Left ventricle myocardium superior (tissue), 1 donor: ENCODE measurements at places on chromosomes 1 and 21.

DNA sequence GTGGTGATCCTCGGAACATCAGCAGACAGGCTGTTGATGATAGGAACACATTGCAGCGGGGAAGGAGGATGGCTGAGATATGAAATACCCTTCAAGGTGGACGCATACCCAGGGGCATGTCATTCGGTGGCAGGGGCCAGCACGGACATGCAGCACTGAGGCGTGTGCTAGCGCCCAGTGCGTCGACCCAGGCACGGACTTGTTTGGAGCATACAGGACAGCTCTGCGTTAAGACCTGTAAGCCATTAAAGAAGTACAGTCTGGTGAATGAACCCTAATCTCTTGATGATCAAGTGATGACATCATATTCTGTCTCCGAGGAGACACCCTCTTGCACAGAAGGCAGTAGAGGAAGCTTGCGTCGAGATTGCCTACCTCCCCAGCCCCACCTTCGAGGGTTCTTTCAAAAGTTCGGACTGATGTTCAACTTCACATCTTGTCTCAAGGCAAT is 63.6 kb upstream of the KIF26B start:
- DNase-seq = no peak

DNA sequence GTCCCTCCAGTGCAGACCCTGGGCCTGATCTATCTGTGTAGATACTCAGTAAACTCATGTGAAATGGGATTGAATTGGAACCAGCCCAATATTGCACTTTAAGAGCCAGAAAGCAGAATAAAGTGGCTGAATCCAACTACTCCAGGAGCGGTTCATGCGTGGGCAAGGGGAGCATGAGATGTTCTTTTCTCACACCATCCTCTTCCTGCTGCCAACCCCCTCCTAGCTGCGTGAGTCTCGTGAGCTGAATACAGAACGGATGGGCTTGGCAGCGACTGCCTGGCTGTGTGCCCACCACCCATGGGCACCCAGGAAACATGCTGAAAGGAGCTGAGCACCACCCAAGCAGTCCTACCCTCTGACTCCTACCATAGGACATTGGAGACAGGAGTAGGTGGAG is 128.3 kb downstream of the ELAVL4 start:
- DNase-seq = no peak

GRCh38 chr1:58333511-58333910 is 213.0 kb downstream of the OMA1 start:
- DNase-seq = no peak

- peak; percentile 46 for DNase-seq
Observed at GRCh38 chr1:202237052-202237451, 43.5 kb downstream of the LGR6 start.

DNA sequence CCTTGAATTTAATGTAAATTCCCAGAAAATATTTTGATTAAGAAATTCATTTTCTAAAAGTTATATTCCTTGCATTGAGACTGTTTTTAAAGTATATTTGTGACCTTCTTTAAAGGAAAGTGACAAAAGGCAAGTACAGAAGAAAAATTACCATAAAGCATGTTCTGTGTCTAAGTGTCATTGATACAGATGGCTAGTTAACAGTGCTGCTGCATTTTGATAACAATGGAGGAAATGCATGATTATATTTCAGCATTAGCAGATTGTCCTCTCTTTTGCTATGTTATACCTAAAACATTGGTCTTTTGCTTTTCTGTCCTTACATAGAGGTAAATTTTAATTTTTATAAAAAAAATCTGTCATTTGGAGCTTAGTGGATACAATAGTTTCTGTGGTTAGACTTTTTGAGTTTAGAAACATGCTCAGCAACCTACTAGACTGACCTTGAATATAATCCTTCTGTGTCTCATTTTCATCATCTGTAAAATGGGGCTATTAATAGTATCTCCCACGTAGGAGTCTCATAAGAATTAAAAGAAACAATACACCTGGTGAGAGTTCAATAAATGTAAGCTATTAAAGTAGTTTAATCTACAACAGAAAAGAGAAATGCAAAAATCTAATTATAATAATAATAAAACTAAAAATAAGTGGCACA is 51.1 kb upstream of the RGS21 start:
- no peak for DNase-seq

DNA sequence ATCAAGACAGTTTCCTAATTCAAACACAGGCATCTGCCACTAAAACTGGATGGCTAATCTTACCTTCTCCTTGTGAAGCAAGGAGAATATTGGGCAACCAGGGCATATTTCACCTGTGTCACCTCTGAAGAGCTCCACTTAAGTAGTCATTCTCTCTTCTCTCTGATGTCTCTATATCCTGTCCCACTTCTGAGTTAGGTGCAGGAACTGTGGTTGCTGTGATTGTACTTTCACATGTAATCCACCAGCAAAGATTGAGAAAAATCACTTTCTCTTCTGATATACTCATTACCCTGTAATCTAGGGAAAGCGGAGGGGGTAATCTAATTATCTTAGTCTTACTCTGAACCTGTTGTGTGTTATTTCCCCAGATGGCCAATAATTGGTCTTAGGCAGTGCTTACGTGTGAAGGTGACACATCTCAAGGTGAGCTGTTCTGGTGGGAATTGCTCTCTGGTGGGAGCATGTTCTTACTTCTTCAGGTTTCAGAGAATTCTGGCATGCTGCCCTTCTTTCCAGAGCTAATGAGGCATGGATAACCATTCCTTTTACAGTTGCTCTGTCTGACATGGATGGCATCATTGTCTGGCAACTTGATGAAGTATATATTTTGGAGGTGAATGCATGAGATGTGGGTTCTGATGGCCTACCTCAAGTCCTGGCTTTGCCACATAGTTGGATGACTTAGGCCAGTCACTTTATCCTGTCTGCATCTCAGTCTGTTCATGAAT is 12.0 kb downstream of the XCL2 start:
- DNase-seq = no peak

DNA sequence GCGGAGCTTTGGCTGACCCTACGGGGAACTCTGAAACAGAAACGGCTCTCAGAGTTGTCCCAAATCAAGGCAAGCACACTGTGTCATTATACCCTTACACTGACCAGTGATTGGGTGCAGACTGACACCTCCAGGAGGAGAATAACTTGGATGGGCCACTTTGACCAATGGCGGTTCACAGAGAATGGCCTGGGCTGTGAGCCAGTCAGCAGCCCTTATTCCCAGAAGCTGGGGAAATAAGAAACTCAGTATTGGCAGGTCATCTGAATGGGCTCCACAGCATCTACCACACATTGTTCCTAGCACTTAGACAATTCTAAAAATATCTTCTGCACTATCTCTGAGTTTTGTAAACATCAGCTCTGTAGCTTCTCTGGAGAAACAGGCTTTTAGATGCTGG is 265.2 kb downstream of the ADGRL2 start:
- peak; percentile 61 for DNase-seq

DNA sequence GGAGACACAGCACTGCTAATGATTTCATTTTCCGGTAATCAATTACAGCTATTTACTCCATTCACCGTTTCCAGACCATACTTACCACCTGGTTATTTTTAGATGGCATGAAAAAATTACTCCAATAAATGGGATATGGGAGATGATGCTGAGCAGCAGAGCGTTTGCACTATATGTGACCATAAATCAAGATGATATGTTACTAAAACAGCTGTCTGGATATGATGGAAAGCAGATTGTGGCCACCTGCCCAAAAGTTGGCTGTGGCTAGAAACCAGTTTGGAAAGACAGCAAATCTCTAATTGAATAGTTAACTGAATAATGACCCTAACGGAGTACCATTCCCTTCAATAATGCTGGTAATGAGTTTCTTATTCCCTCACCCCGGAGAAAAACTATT is 22.5 kb upstream of the KCTD3 start:
- no peak for DNase-seq

DNA sequence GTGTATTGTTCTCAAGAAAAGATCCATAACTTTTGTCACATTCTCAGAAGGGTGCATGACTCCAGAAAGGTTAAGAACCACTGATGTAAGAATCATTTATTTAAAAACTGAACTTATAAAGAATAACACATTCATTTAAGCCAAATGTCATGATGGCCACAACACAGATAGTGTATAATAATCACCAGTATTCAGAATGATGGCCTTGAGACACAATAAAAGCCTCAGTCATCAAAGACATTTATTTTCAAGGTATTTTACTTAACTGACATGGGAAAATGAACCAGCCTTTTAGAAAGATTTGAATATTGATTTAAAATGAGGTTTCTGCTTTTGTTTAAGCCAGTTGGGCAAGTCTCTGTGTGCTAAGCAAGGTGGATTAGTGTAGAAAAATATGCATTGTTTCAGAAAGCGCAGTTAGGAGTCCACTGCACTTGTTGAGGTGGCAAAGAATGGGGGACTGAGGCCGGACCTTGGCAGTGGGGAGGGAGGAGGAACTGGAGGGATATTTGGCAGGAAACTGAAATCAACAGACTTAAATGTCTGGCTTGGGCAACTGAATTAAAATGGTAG is 371.9 kb upstream of the ESRRG start:
- DNase-seq = no peak

GRCh38 chr21:28749536-28749935 is 243.1 kb downstream of the LTN1 start:
- DNase-seq = no peak

- DNase-seq = peak; percentile 48
Observed at GRCh38 chr1:207025146-207025880, 7.2 kb downstream of the C1orf116 start.

DNA sequence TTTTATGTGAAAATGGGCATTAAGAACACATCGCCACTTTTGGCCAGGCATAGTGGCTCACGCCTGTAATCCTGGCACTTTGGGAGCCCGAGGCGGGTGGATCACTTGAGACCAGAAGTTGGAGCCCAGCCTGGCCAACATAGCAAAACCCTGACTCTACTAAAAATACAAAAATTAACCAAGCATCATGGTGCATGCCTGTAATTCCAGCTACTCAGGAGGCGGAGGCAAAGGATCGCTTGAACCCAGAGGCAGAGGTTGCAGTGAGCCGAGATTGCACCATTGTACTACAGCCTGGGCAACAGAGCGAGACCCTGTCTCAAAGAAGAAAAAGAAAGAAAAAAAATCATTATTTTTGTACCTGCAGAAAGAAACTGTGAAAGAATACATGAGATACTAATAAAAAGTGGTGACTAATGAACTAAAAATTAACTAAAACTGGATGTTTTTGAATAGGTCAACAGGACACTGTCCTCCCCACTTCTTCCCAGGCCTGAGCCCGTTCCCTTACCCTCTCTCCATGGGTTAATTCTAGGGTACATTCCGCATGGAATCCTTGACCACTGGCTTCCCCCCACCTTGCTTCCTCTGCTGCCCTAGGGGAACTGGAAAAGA is 8.3 kb upstream of the TINAGL1 start:
- DNase-seq = no peak

- DNase-seq = no peak
Observed at GRCh38 chr1:151995774-151996173, 2.1 kb upstream of the S100A10 start.

- no peak for DNase-seq
Observed at GRCh38 chr1:53339736-53340635, 12.1 kb upstream of the LRP8 start.

- no peak for DNase-seq
Observed at GRCh38 chr1:50422946-50423669, at the start of gene DMRTA2. DMRTA2 (minus strand) TSS chr1:50423443; CDS start chr1:50421536, 1,907 bp downstream.

- DNase-seq = no peak
Observed at GRCh38 chr1:87291107-87291506, 37.6 kb upstream of the LMO4 start.

GRCh38 chr1:76082062-76082461 is 7.5 kb downstream of the ST6GALNAC3 start:
- DNase-seq = no peak

DNA sequence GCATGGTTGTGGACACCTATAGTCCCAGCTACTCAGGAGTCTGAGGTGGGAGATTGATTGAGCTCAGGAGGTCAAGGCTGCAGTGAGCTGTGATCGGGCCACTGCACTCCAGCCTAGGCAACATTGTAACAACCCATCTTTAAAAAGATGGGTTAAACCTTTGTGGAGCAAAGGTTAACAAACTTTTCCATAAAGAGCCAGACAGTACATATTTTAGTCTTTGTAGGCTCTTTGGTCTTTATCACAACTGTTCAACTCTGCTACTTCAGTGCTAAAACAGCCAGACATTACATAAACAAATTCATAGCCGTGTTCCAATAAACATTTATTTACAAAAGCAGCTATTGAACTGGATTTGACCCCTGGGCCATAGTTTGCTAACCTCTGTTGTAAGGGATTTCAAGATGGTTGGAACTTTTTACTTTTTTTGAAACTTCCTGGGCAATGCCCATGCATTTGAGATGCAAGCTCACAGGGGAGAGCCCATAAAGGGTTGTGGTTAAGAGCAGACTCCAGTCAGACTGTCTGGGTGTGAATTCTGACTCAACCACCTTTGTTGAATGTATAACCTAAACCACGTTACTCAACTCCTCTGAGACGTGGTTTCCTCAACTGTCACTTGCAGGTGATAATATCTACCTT is 10.8 kb downstream of the INAVA start:
- DNase-seq = no peak

DNA sequence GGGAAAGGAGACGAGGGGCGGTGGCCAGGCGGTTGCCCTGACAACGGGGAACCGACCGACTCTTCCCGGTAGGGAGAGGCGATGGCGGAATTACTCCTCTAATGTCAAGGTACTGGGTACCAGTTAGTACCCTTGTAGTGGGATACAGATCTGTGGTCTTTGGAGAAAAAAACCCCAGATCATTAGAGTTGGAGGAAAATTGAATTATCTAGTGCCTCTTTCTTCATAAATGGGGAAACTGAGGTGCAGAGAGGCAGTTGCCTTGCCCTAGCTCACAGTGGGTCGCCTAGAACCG is 545 bp upstream of the PEF1 start:
- DNase-seq = peak; percentile 86

DNA sequence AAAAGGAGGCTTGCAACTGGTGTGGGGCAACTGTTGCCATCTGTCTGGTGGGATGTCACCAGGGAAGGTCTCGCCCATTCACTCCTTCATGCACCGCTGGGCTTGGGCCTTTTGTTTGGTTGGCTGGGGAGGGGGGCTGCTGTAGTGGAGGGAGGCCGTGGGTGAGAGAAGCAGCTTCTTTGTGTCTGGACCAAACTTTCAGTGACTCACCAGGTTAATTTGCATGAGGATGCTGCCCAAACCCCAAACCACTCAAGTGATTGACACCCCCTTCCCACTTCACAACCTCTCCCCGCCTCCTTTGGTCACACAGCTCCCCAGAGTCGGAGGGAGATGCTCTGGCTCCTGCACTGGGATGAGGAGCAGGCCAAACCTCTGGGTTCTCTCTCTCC is 19.7 kb downstream of the BTG2 start:
- DNase-seq = no peak

GRCh38 chr1:112866151-112866550 is 89.8 kb downstream of the SLC16A1 start:
- DNase-seq = no peak

- no peak for DNase-seq
Observed at GRCh38 chr1:16900751-16901150, 5.0 kb downstream of the RNU1-2 start.

- DNase-seq = peak; percentile 54
Observed at GRCh38 chr1:212607206-212607912, 1.2 kb upstream of the ATF3 start.

- DNase-seq = no peak
Observed at GRCh38 chr1:182641561-182641960, 37.4 kb upstream of the RGS16 start.

GRCh38 chr1:8889925-8890785 is 11.7 kb upstream of the ENO1 start:
- peak; percentile 95 for DNase-seq
